ENCODE measurements at places on chromosomes 1 and 21.

DNA sequence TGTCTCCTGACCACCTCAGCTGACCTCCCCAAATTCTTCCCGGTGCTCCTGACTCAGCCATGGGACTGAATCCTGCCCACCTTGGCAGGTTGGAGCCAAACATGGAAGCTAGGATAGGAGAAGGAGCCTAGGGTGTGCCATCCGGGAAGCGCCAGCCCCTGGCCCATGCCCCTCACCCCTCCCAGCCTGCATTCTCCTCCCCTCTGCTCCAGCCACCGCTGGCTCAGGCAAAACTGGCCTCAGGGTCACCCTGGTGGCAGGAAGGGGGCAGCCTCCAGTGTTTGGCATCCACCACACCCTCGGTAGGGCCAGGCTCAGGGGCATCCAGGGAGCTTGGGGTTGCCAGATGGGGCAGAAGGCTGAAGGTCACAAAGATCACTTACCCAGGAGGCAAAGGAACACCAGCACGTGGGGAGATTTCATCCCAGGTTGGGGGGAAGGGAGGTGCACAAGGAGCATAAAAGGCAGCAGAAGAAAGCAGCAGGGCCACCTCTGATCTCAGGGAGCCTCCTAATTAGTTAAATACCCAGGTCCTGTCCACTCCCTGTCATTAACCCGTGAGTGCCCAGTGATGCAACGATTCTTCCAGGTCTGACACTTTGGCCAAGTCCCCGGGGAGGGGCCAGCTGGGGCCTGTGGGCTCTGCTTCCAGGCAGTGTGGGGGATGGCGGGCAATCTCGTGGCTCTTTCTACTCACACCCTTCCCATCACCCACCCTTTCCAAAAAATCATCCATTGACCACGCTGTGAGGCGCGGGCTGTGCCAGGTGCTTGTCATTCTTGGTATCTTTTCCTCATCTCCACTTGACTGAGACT lies at the start of gene PLA2G2E:
TSS of gene PLA2G2E (minus strand) at position 481 of the 816 bp plus-strand sequence. CDS start at position 423, 58 bp downstream.
- DNase-seq = no peak

- no peak for DNase-seq
These were observed 27.1 kb downstream of the MPZL1 start for GRCh38 chr1:167748906-167749305.

- no peak for DNase-seq
These were observed 55.4 kb downstream of the KANK4 start for GRCh38 chr1:62263814-62264353.

DNA sequence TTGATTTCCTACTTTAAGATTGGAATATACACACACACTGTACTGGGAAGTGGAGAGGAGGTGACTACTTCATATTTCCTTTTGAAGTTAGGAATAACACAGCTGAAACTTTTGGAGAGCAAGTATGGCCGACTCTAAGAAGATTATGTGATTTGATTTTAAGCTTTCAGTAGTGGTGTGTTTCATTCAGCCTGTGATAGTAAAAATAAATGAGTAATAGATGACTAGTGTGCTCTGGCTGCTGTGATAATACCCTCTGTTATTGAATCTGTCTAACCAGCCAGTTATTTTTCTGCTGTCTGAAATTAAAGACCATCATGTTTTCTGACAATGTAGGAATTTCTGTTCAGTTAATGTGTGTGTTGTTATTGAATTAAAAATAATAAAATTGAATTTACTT lies 48.3 kb downstream of the CTTNBP2NL start:
- no peak for DNase-seq

DNA sequence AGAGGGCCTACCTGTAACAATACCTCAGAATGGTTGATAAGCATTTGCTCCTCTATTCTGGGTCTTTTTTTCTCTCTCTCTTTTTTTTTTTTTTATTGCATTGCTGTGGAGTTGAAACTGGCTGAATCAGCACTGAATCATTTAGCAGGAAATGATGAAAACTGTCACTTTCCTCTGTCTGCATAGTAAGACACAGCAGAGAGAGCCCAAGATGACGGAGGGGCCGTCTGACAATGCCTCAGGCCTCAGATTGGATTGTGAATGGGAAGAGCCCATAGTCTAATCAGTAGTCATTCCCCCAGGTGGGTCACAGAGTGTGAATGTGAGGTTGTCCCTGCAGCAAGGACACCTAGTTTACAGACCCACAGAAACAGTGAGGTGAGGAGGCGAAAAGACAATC lies 193.2 kb upstream of the PLXNA2 start:
- DNase-seq = no peak

DNA sequence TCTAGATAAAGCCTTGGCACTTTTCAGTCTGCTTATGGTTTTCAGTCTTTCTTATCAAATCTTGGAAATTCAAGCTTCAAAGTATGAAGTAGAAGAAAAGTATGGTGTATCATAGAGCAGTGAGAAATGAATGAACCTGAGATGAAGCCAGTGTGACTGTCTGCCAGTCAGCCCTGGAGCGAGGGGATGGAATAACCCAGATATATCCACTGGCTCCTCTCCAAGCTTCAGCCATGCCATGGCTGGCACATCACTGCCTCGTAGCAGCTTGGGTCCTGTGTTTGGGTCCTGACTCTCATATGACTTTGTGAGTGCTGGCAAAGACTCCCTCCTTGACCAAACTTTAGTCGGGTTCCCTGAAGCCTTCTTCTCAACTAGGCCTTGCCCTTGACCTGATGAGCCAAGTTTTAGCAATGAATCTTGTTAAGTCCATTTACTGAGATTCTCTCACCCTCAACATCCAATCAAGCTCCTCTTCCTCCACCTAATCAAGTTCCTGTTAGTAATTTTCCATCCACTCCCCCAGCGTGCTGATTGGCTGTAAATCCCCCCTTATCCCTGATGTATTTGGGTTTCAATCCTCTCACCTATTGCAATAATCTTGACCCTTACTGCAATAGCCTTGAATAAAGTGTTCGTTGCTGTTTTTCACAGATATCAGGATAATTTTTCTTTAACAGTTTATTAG lies 62.5 kb upstream of the PRDX6 start:
- DNase-seq = no peak

- DNase-seq = peak; percentile 66
These were observed 98.6 kb upstream of the LPGAT1 start for GRCh38 chr1:211928993-211929637.

DNA sequence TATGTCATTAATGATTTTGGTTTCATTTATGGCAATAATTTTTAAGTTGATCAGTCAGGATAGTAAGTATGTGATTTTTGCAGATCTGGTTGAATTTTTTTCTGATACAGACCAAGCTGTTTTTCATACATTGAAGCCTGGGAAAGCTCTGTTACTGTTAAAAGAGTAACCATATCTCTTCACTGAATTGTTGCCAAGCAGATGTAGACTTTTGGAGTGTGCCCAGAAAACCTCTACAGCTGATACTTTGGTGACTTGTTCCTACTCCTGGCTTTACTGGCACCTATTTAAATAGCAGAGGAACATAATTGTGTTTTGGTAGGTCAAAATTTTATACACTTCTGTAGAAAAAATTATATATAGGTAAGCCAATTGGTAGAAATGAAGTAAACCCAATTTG lies 49.4 kb downstream of the NFIA start:
- DNase-seq = no peak

DNA sequence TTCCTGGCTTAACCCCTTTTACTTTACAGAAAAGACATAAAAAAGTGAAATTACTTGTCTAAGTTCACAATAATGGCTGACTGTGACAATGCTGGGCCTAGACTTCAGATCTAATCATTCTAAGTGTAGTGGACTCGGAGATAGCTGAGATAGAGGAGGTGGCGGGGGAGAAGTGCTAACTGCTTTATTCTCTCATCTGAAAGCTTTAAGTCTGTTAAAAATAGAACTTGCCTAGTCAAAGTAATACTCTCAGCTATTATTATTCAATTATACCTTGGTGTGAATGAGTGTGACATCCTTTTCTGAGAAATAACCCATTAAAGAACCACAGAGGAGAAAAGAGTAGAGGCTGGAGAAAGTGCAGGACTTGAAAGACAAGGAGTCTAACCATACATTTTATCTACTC lies 96.1 kb upstream of the OLIG2 start:
- DNase-seq = no peak

DNA sequence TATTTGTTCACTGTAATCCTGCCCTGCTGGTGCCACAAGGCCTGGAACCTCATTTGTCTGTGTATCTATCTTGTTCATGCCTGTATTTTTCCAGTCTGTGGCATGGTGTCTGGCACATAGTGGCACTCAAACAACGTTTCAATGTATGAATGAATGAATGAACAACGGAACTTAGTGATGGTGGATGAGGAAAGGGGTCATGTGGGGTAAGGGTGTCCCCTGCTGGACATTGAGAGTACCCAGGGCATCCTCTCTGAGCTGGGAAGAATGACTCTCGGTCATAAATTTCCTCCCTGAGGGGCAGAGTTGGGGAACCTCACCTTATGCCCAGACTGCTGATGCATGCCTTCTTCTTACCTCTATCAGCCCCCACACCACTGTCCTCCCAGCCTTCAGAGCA lies 18.9 kb upstream of the ZNF683 start:
- peak; percentile 45 for DNase-seq

DNA sequence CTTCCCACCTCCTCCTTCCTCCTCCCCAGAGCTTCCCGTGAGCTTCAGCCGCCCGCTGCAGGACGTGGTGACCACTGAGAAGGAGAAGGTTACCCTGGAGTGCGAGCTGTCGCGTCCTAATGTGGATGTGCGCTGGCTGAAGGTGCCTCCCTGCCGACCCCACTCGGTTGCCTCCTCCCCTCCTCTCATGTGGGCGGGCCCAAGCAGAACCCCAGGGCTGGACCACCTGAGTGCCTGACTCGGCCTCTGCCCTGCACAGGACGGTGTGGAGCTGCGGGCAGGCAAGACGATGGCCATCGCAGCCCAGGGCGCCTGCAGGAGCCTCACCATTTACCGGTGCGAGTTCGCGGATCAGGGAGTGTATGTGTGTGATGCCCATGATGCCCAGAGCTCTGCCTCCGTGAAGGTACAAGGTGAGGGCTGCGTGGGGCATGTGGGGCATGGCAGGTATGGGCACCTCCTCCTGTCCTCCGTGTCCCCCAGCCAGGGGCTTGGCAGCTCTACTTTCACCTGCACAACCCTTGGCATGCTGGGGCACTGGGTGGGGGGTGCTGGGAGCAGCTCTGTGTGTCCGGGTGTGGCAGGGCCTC lies 69.2 kb downstream of the OBSCN start:
- DNase-seq = no peak

DNA sequence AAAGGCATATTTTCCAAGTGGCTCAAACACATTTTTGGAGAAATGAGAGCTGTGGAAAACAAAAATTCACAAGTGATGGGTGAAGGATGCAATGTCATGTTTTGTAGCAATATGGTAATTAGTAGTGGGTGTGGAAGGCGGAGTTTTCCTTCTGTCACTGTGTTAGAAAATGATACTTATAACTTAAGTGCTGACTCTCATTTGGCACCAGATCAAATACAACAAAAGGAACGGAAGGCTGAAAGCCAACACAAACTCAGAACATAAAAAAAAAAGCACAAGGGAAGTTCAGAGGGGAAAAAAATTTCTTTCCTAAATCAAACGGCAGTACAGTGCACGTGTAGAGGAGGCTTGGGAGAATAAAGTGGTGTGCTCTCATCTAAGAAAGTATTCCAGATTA lies at the start of gene TNFSF18:
TSS of gene TNFSF18 (minus strand) at position 77 of the 400 bp plus-strand sequence. CDS start at position 32, 45 bp downstream.
- DNase-seq = no peak

GRCh38 chr1:167564612-167565270 lies 11.2 kb upstream of the CREG1 start:
- DNase-seq = peak; percentile 70

DNA sequence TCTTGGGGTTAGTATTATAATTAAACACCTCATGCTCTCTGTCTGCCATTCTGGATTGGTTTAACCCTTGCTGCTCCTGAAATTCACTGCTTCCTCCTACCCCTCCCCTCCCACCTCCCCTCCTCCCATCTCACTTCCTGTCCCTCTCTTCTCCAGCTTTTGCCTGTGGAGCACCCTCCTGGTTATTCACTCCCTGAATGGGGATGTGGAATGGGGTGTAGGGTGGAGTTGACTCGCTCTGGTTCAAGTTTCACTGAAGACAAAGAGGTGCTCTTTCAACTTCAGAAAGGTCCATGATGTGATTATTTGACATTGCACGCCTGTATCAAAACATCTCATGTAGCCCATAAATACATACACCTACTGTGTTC lies 160.5 kb downstream of the PLXNA2 start:
- DNase-seq = no peak

- DNase-seq = no peak
These were observed 561.1 kb upstream of the ZP4 start for GRCh38 chr1:238451781-238452310.

GRCh38 chr1:165875171-165875570 lies 47.8 kb downstream of the UCK2 start:
- DNase-seq = no peak

DNA sequence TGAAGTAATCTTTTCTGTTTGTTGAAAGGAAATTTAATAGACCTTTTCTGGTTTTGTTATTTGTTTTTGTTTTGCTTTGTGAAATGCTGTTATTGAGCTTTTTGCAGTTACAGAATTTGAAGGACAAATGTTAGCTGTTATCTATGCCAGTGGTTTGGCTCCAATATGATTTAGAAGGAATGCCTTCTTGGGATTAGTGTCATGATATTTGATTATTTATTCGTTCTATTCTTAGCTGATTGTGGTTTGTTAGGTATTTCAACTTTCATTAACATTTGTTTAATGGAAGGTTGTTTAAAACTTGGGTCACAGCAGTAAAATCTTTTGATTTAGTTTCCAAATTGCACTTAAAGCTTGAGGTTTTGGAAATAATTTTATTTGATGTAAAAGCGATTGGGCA lies 33.5 kb downstream of the ADGRL2 start:
- DNase-seq = no peak

GRCh38 chr1:207964195-207964966 lies 53.5 kb upstream of the CD34 start:
- no peak for DNase-seq

- DNase-seq = no peak
These were observed 1.9 kb downstream of the CSMD2 start for GRCh38 chr1:34162852-34163766.

DNA sequence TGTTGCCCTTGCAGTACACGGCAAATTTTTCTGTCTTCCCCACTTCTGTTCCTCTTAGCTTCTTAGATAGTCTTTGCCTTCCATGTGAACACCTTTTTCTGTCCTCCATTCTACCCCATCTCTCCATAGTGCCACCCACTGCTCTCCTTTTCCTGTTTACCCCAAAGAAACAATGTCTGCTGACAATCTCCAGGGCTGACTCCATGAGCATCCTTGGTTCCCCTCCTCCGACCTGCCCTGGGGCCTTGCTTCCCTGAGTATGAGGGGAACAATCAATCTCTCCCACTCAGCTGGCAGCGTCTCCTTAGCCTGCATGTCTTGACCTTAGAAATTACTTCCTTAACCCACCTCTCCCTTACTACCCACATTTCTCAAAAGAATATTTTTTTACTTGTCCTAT lies 12.3 kb upstream of the MYBPHL start:
- no peak for DNase-seq

Data from AML-193 (cell line).